Mucosa of gallbladder (tissue), 1 donor: ENCODE measurements at places on chromosomes 6 and 20. TPM values are rescaled to one million over a fixed set of nuclear protein-coding genes. Genes with fewer than 3 reads are reported as not detected.

NKX2-2 gene
- total RNA-seq: not detected

PDYN gene
- total RNA-seq: not detected

FAM184A gene
- total RNA-seq: 1.0 TPM

GCNT2 gene
- 9.7 TPM for total RNA-seq

GRCh38 chr20:38673261-38673660, 51.0 kb upstream of the SLC32A1 start:
- no peak for DNase-seq

DNA sequence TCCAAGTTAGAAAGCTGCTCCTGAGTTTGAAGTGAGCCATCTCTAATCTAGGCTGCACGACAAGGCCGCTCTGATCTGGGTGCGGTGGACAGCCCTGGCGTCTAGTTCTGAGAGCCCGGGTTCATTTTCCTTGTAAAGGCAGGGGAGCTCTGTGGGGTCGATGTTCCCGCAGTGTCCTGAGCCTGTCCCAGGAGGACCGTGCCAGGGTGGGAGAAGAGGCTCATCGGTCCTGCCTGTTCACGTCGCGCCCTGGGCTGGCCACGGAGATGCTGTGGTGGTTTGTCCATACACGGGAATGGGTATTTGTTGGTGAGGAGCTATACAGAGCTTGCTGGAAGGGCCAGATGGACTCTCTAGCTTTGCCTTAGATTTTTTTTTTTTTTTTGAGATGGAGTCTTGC, 27.0 kb downstream of the PSMG4 start:
- no peak for DNase-seq

MEI4 gene
- total RNA-seq: 0.17 TPM

DNA sequence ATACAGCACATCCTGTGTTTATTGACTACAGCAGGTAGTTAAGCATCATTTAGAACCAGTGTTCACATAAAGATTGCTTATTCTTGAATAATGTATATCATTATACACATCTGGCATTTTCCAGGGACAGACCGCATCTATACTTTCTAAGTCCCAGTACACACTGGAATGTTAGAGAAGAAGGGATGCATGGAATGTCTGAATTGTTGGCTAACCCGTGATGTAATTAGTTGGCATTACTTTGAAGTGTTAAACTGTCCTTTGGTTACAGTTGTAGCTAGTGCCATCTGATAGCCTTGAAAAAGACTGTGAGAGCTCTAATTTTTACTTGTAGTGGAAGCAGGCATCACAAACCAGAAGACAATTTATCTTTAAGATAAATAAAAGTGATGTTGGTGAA, 29.8 kb upstream of the MCHR2 start:
- no peak for DNase-seq

DNA sequence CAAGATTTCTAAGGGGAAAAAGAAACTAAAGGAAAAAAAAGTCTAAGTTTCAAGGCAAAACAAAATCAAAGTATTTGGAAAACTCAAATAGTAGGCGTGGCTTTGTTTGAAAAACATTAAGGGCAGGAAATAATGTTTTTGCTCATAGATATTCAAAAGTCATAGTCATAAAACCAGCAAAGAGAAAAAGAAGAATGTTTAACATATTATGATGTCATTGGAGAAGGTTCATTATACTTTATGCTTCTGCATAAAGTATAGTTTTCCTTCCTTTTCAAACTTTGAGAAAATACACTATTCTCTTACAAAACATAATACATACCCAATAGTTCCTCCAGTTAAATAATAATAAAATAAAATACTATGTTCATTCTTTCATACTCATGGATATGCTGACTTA, 13.7 kb downstream of the USP49 start:
- no peak for DNase-seq

AVP gene
- total RNA-seq: not detected

DNA sequence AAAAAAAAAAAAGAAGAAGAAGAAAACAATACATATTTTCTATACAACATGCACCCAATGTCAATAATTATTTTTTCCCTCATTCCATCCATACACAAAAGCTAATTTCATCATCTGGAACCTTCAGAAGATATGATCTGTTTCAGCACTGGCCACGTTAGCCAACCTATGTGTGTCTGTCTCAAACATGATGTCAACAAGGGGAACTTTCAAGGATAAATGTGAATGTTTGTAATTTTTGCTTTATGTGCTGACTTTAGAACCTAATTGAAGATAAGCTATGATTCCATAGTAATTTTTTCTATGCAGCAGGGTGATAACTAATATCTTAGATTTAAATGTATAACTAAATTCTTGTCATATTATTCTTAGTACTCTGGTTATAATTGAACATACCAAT, 37.9 kb downstream of the IPCEF1 start:
- no peak for DNase-seq

- DNase-seq: no peak
Measured at GRCh38 chr6:158311626-158312025, 639 bp upstream of the TULP4 start.

- DNase-seq: no peak
Measured at GRCh38 chr6:158066136-158066781, 84.6 kb downstream of the SYNJ2 start.

ADAM33 gene
- 67.3 TPM for total RNA-seq

GRCh38 chr20:24357177-24357576, 112.3 kb upstream of the SYNDIG1 start:
- DNase-seq: peak; percentile 44

DNA sequence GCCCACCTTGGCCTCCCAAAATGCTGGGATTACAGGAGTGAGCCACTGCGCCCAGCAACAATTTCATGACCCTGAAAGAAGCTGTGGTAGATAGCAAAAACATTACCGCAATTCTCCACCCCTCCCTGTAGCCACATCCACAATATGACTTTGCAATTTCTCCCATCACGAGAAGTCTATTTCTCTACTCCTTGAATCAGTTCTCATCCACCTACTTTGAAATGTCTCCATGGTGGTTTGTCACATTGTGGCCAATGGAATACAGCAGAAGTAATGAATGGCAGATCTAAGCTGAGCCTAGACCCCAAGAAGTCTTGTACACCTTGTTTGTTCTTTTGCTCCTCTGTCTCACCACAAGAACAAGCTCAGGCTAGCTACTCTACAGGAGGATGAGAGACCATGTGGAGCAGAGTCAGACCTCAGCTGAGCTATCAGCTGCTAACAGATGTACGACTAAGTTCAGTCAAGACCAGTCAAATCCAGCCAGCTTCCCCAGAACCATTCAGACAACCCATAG, 6.3 kb downstream of the OXT start:
- DNase-seq: no peak

GRCh38 chr6:71967436-71967835, 81.1 kb downstream of the RIMS1 start:
- DNase-seq: no peak

BNIP5 gene
- 7.4 TPM for total RNA-seq
